Ecto neural progenitor cell (in vitro differentiated cells): ENCODE measurements at places on chromosomes 6 and 20.
A peak's percentile ranks its signal among the peaks of the same experiment; 100 is the strongest.

DNA sequence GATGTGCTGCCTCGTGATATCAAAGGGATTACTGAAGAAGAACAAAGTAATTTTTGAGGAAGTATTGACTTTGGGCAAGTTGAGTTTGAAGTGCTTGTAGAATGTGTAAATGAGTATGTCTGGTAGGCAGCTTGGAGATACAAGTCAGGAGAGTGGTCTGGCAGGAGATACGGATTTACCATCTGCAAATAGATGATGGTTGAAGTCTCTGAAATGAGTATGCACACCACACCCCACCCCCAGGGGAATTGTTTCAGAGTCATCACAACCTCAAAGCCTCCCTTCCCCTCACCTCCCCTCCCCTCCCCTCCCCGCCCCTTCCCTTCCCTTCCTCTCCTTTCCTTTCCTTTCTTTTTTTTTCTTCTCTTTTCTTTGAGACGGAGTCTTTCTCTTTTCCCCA is 16.4 kb upstream of the MCUR1 start:
- no peak for DNase-seq

GRCh38 chr20:59781226-59781625 is 152.2 kb downstream of the SYCP2 start:
- DNase-seq: no peak

GRCh38 chr6:11650711-11651110 is 113.2 kb downstream of the TMEM170B start:
- DNase-seq: no peak

GRCh38 chr6:114342086-114342825 is 567 bp downstream of the HS3ST5 start:
- DNase-seq: peak; percentile 69

DNA sequence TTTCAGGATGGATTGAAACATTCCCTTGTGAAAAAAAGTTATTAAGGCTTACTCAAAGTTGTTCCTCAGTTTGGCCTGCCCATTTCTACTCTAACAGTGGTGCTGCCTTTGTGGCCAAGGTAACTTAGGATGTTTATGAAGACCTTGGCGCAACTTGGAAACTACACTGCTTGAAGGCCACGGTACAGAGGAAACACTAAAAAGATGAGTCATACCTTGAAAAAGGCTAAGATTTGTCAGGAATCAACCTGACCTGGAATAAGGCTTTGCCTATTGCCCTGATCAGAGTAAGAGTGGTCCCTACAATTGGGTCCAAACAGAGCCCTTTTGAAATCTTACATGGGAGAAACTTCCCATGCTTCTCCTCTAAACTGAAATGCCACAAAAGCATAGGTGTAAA is 119.9 kb upstream of the MOCS1 start:
- no peak for DNase-seq

DNA sequence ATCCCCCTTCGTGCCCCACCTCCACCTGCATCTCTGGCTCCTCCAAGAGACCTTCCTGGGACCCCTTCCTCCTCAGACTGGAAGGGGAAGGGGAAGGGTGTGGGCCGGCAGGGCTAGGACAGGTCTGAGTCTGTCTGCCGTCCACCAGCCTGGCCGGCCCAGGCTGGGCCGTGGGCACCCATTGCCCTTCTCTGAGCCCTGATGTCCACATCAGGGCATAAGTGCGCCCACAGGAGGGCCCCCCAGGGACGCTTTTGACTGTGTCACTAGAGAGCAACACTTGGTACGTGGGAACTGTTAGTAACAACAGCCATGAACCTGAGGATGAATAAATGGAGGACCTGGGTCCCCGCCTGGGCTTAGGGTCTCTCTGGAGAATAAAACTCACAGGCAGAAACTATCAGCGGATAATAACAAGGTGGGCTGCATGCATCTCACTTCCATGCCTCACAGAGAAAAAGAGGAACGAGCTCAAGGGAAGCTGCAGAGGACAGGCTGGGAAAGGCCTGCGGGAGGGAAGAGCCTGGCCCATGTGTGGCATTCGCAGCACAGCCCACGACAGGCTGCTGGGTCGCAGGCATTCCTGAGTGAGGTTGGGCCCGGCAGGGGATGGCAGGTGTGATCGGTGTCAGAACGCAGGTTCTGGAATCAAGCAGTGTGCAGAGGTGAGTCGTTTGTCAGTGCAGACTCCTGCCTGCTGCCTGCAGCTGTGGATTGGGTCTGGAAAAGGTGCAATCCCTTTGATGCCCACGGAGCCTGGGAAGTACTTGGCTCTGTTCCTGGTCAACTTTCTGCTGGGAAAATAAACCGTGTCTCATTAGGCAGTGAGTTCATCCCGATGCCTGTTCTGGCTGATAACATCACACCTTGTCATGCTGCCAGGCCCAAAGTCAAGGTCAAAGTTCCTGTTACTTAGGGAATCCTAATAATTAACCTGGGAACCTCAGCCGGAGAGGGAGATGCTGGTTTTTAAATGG is 60.9 kb downstream of the BCAS4 start:
- DNase-seq: no peak

GRCh38 chr6:82646231-82646615 is 282.6 kb downstream of the TPBG start:
- no peak for DNase-seq

GRCh38 chr20:62772619-62772989 is 23.7 kb upstream of the MRGBP start:
- DNase-seq: no peak

DNA sequence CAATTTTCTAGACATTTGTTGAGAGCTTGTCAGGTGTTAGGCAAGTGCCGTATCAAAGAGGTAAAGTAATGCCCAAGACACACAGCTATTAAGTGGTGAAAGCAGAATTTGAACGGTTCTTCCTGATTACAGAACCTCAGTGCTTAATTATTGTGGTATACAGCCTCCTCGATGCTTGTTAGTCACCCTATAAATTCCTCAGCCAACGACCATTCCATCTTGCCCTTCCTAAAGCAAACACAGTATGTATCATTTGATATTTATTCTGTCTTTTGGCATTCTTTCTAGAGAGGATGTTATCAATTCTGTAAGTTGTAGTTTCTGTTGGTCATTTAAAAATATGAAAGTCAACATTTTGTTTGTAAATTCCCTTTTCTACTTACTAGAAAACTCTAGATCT is 297.8 kb upstream of the BMP2 start:
- no peak for DNase-seq

GRCh38 chr20:20083807-20084206 is 31.5 kb downstream of the CFAP61 start:
- peak; percentile 3 for DNase-seq

DNA sequence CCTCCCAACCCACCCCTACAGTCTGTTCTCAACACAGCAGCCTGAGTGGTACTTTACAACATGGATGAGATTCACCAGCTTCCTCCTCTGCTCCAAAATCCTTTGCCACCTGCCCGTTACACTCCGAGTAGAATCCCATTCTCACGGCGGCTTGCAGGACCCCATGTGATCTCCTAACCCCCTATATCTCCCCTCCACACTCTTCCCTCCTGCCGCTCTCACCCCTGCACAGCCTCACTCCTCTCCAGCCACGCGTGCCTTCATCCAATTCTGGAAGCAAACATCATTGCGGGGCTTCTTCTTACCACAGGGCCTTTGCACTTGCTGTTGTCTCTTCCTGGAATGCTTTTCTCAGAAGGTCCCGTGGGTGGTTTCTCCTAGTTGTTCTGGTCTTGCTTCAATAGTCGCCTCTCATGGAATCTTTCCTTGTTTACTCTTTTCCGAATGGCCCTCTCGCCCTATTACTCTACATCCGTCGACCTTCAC is 472.3 kb downstream of the CDH26 start:
- DNase-seq: no peak

GRCh38 chr20:46752728-46753127 is 43.3 kb downstream of the SLC2A10 start:
- DNase-seq: peak; percentile 77

DNA sequence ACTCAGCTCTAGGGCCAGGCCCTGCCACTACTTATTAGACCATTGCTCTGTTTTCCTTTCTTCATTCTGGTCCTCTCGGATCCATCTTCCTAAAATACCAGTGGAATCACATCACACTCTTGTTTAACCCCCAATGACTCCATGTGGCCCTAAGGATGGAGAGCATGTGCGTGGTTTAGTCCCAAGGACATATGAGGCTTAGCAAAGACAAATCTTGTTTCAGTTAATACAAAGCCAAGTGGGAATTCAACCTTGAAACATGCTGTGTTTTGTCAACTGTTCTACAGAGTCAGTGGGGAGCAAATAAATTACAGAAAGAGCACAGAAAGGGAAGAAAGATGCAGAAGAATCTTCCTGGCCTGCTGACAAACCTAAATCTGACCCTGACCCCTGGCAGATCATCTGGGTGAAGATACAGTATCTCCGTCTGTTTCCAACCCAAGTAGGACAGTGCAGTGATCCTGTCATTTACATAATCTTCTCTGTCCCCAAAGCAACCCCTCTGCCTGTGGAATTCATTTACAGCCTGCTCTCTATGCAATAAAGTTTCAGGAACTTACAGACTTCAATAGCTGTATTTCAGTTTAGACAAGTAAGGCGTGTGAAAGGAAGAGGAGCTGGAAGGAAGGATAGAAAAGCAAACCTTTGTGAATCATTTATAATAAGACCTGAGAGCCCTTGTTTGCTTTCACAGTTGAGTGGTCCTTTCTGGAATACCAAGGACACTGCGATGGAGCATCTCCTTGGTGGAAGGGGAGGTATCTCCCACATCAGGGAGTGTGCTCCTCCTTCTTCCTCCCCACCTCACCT is 144.0 kb downstream of the THBS2 start:
- no peak for DNase-seq

GRCh38 chr20:35866418-35867202 is 87.7 kb downstream of the SCAND1 start:
- no peak for DNase-seq

DNA sequence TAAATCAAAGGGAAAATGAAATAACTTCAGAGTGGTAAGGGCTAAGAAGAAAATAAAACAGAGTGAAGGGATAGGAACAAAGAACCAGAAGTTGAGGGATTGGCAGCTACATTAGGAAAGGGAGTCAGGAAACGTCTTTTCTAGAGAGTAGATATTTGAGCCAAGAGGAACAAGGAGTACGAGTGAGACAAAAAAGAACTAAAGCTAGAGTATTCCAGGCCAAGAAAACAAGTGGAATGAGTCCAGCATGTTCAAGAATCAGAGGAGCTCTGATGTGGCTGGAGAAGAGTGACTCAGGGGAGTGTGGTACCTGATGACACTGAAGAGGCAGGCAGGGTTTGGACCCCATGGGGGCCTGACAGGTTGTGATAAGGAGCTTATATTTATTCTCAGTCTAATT is 66.3 kb downstream of the CEP162 start:
- no peak for DNase-seq

DNA sequence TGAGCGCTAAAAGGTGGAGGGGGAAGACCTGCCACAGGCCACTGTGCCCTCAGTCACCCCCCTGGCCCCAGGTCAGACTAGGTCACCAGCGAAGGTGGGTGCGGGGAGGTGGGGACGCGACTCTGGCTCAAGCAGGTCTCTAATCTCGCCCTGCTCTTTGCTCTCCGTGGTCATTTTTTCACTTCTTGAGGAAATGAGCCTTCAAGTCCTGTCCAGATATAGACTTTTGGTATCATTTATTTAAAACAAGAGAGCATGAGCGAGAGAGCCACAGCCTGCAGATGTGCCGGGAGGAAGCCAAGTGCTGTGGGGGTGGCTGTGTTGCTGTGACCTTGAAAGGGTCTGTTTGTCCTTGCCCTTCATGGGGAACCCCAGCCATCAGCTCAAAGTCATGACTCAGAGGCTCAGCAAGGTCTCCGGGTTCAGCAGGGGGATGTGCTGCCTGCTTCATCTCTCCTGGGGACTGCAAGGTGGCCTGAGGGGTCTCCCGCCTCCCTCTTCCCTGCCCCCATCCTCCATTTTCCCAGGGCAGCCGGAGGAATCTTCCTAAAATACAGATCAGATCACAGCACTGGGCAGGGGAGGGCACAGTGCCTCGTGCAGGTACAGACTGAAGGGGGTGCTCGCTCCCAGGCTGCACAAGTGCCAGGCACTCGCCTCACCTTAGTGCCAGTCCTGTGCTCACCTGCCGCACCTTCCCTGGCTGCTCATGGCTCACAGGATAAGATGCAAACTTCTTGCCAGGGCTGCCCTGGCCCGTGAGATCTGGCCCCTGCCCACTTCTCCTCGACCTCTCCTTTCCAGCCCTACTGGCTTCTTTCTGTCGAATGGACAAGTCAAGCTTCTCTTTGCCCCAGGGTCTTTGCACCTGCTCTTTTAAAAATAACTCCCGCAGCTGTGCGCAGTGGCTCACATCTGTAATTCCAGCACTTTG is 26.5 kb downstream of the SULF2 start:
- no peak for DNase-seq

- no peak for DNase-seq
These were observed 13.5 kb downstream of the CNKSR3 start for GRCh38 chr6:154496793-154497517.

GRCh38 chr20:25592135-25592852 is 7.0 kb upstream of the NINL start:
- DNase-seq: no peak

DNA sequence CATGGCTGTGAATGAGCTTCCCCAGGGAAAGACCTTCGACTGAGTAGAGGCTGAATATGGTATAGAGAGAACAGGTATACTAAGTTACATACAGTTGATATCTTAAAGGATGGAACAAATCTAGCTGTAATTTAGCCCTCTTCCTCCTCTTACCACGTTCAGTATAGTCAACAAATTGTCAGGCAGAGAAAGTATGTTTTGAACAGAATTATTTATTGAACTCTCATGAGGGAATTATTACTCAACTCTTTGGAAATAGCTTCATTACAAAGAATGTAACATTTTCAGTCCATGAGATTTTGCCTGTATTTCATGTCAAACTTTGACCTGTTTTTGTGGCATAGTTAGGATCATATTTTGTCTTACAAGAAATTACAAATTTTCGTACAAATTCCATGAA is 63.0 kb downstream of the SH3BGRL2 start:
- DNase-seq: no peak

GRCh38 chr6:138600726-138601125 is 101.4 kb upstream of the NHSL1 start:
- DNase-seq: no peak

GRCh38 chr6:134956032-134956431 is 6.1 kb upstream of the ALDH8A1 start:
- DNase-seq: no peak

DNA sequence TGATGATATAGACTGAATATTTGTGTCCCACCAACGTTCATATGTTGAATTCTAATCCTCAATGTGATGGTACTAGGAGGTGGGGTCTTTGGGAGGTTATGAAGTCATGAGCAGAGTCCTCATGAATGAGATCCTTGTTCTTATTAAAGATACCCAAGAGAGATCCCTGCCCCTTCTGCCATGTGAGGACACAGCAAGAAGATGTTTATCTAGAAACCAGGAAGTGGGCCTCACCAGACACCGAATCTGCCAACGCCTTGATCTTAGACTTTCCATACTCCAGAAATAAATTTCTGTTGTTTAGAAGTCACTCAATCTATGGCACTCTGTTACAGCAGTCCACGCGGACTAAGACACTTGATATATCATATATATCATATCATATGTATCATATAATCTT is 67.7 kb upstream of the GCM1 start:
- no peak for DNase-seq
